Caco-2 (cell line): ENCODE measurements at places on chromosomes 5 and 9.

DNA sequence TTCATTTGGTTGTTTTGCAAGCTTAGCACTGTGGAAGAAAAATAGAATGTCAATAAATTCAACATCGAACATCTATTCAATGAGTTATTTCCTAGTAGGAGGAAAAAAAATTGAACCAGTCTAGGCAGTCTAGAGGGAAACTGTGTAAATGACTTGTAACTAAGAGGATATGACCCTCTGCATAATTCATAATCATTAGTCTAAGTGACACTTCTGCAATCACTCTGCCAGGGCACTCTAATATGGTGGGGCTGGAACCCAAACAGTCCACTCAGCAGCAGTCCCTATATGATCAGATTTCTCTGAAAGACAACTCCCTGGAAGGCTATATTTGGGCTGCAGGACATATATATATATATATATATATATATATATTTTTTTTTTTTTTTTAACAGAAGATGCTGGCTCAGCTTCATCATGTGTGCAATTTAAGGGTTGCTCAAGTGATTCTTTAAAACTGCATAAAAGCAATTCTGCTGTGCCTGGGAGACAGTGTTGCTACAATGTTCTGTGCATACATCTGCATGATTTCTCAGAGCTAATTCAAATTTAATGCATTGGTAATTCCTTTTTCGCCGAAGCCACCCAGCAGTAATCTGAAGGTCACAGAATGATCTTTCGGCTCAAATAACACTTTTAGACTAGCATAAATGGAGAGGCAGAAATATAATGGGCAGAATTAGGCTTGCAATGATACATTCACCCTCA lies 482.1 kb upstream of the ZNF608 start:
- DNase-seq: no peak

DNA sequence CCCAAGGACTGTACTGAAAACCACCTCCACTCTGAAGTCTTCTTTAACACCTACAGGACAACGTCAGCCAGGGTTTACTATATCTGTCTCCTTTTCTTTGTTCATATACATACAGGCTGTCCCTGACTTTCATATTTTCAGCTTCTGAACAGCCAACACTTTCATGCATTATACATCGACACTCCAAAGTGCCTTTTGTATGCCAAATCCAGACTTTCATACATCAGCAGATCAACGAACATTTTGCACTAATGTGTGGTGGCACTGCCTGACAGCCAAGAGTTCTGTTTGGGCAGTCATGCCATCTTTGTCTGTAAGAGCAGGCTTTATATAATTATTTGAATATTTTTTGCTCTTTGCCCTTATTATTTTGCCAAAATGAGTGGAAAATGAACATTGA lies 487.4 kb downstream of the CETN3 start:
- no peak for DNase-seq

GRCh38 chr9:250625-251024 lies 36.0 kb downstream of the DOCK8 start:
- no peak for DNase-seq

- DNase-seq: no peak
Observed at GRCh38 chr9:22354699-22355384, 91.8 kb upstream of the DMRTA1 start.

DNA sequence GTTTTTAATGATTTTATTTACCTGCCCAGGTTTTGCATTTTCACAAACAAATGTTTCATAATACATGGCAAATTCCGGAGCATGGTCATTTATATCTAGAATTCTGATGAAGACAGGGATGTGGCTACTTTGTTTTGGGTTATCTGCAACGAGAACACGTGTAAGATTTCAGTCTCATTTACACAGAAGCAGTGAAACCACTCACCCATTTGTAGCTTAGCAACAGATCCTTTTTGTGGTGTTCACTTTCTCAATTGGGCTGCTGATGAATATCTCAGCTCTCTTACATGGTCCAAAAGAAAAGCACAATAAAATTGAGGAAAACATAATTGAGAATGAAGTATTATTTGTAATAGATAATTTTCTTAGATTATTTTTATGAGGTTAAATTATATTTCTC lies 148.6 kb downstream of the CDH9 start:
- DNase-seq: no peak

GRCh38 chr9:113361304-113362018 lies 12.1 kb downstream of the BSPRY start:
- no peak for DNase-seq

DNA sequence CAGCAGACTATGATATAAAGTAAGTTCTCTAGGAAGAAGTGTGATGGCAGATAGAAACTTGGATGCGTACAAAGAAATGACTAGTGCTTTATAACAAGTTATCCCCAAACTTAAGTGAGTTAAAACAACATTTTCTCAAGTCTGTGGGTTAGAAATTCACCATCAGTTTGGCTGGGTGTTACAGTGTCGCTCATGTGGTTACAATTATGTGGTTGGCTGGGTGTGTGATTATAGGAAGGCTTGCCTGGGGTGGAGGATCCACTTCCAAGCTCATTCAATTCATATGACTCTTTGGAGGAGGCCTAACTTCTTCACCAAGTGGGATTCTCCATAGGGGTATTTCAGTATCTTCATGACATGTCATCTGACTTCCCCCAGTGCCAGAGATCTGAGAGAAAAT lies 10.3 kb upstream of the C9orf40 start:
- DNase-seq: no peak

GRCh38 chr9:72383978-72384709 lies 19.1 kb upstream of the ZFAND5 start:
- DNase-seq: no peak

- DNase-seq: peak; percentile 43
Observed at GRCh38 chr5:59038798-59039295, 456.0 kb downstream of the RAB3C start.

DNA sequence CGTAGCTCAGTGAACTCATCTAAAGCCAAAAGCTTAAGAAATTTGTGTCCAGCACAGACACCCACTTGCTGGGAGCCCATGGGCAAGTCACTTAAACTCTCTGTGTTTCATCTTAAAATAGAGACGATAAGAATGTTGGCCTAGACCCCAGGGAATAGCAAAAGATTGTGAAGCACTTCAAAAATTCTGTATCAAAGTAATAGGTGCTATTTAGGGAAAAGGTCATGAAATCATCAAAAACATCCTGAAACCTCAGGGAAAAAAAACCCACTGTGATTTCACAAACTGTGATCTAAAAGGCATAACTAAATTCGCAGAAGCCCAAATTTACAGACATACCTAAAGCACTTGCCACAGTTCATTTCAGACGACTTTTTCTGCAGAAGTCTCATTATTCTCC lies 278.3 kb downstream of the NR2F1-AS1 start:
- DNase-seq: no peak

DNA sequence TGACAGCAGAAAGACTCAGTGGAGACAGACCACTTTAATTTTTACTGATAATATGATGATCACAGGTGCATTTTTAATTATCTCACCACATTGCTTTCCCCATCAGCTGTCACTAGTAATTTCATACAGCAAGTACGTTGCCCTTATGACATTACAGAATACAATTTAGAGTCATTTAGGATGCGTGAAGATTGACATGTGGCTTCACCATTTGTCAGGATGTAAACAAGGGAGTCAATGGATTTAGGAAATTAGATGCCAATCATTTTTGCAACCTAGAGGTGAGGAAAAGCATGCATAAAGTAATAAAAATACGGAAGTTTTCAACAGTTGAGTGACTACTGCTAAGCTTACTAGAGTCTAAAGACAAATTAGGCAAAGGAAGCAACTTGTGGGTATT lies 1129.6 kb downstream of the PTPRD start:
- DNase-seq: no peak
